ENCODE measurements at places on chromosomes 2 and 18. TPM values are rescaled to one million over a fixed set of nuclear protein-coding genes. Genes with fewer than 3 reads are reported as not detected.

DNA sequence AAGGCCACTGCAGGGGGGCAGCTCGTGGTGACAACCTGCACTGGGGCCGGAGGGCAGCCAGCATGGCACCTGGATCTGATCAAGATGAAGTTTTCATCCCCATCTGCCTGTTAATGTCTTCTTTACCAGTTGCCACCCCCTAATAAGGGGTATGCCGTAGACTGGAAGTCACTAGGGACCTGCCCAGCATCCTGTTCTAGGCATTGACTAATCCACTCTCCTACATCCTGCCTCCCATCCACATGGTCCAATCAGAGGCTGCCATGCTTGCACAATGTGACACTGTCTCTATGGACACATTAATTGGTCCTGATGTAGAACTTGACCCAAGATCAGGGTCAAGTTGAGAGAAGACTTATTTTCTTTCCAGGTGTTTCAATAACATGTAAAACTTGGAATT, 95.1 kb upstream of the LCLAT1 start:
- no peak for DNase-seq

- DNase-seq = no peak
Measured at GRCh38 chr2:204643326-204643725, 98.1 kb downstream of the PARD3B start.

- no peak for DNase-seq
Measured at GRCh38 chr2:144511226-144511810, 8.6 kb downstream of the ZEB2 start.

GRCh38 chr2:100894105-100894795, 74.3 kb downstream of the NPAS2 start:
- DNase-seq = no peak

- DNase-seq = no peak
Measured at GRCh38 chr2:80199504-80199903, 105.0 kb downstream of the LRRTM1 start.

GRCh38 chr2:223633656-223634055, 31.5 kb upstream of the SCG2 start:
- no peak for DNase-seq

The CD8B2 gene
- total RNA-seq = 4.5 TPM

The MXD1 gene
- total RNA-seq = 11.7 TPM

The ETAA1 gene
- total RNA-seq = 13.5 TPM

Measured in activated CD8-positive, alpha-beta T cell treated with anti-CD3 and anti-CD28 coated beads for 36 hours (primary cell).